Keratinocyte (primary cell): ENCODE measurements at places on chromosomes 4 and X. TPM values are rescaled to one million over a fixed set of nuclear protein-coding genes. Genes with fewer than 3 reads are reported as not detected.

The ANXA10 gene
- 0.05 to 0.15 TPM in 2 of 3 replicates, not detected in the other for polyA plus RNA-seq

The ATP8A1 gene
- polyA plus RNA-seq, result 0.05 to 0.31 TPM (median 0.20 TPM) in 3 replicates

The CT45A2 gene
- polyA plus RNA-seq, result not detected in 3 replicates

- H3K27me3 ChIP-seq, result no peaks in the 10 kb centered on the region
- H3K36me3 ChIP-seq, result no peaks in the 10 kb centered on the region
- no peaks in the 10 kb centered on the region for H3K4me1 ChIP-seq
- DNase-seq, result no peak
Measured at GRCh38 chrX:145068450-145068849, 178.9 kb upstream of the SPANXN1 start.

GRCh38 chrX:39935411-39936064 lies 162.2 kb downstream of the BCOR start:
- peaks cover 8% of the 10 kb centered on the region for H3K4me1 ChIP-seq
- no peak overlapping the region for H3K27ac ChIP-seq
- no peaks in the 10 kb centered on the region for H3K27me3 ChIP-seq
- no peak for DNase-seq

DNA sequence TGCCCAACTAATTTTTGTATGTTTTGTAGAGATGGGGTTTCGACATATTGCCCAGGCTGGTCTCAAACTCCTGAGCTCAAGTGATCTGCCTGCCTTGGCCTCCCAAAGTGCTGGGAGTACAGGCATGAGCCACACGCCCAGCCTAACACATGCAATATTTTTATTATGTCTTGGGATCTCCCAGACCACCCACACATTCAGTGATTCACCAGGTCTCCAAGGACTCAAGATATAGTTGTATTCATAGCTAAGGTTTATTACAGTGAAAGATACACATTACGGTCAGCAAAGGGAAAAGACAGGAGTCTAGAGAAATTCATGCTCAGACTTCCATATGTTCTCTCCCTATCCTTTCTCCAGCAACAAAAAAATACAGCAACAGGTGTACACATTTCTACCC lies 25.5 kb upstream of the FAM120C start:
- no peaks in the 10 kb centered on the region for H3K4me1 ChIP-seq
- no peaks in the 10 kb centered on the region for H3K36me3 ChIP-seq
- no peak overlapping the region for H3K27ac ChIP-seq
- DNase-seq, result no peak
- H3K27me3 ChIP-seq, result no peaks in the 10 kb centered on the region

DNA sequence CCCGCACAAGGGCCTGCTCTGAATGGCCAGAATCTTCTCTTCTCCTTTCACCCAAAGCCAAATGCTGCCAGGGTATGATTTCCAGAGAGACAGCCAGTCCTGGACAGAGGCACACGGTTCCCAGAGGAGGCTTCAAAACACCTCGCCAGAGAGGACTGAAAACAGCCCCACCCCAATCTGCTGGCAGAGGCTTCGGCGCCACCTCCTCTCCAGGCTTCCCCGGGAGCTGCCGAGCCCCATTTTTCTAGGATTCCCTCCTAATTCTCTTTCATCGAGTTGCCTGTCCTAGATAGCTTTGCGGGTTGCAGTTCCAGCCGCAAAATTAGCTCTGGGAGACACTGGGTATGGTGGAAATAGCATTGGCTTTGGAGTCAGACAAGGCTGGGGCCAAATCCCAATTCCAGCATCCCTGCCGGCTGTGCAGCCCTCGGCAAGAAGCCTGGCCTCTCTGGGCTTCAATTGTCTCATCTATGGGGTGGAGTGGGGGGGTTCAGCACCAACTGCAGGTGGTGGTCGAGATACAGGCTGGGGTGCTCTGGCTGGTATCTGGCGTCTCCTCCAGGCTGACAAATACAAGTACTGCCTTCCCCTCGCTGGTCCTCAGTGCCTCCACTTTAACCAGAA lies 22.6 kb downstream of the PPP2R2C start:
- H3K27me3 ChIP-seq, result peaks cover 8% of the 10 kb centered on the region
- H3K27ac ChIP-seq, result no peak overlapping the region
- no peaks in the 10 kb centered on the region for H3K36me3 ChIP-seq
- peaks cover 26% of the 10 kb centered on the region for H3K4me1 ChIP-seq
- DNase-seq, result no peak
